ENCODE measurements at places on chromosomes 11 and 22.

DNA sequence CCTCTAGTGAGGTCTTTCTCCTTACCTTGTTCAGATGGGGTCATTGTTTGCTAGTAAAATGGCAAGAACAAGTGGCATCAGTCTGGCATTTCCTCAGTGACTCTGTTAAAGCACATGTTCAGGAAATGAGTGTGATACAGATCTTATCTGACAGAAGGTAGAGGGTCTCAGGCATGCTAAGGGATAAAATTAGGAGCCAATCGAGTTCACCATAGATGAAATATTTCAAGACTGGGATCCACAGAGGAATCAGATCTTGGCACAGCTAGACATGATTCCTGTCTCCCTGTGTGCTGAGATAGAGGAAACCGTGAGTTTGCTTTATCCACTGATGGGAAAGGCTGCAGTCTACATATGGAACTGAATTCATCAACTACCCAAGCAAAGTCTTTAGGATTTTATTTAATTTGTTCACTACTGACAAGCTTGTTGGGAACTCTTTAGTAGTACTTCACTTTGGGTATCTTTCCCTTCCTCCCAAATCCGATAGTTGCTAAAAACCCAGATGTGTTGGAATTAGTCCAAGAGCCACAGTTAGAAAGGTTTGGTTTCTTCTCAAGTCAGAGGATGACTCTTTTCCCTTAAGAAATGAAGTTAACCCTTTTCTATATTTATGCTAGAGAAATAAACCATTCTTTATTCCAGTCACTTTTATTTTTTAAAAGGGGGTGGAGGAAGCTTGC is 18.4 kb downstream of the FAM118B start:
- no peak for DNase-seq

GRCh38 chr11:123197711-123198110 is 2.7 kb upstream of the CLMP start:
- DNase-seq: no peak

GRCh38 chr11:133872160-133872559 is 26.8 kb upstream of the SPATA19 start:
- no peak for DNase-seq

- DNase-seq: no peak
Observed at GRCh38 chr11:134340354-134340964, 8.7 kb downstream of the GLB1L2 start.

DNA sequence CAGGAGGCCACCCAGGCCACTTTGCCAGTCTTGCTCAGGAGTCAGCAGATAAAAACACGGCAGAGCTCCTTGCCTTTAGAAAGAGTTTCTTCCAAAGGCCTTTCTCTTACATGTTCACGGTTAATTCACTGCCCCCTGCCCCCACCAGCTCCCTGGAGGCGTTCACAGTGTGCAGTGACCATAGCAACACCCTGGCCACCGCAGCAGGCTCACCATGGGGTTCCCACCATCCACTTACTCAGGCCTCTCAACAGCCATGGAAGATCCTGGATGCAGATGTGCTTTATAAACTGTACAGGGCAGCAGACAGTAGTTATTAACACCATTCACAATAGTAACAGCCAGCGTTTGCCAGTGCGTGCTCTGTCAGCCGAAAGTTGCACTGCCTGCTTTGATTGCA is 10.6 kb upstream of the MYO7A start:
- DNase-seq: no peak
